ENCODE measurements at places on chromosomes 12 and 14.

- DNase-seq = peak; percentile 28
Measured at GRCh38 chr12:108666401-108666881, 32.7 kb upstream of the SELPLG start.

- no peak for DNase-seq
Measured at GRCh38 chr12:101441461-101442224, 33.5 kb upstream of the SPIC start.

GRCh38 chr14:61889914-61890351 is 127.7 kb downstream of the SNAPC1 start:
- no peak for DNase-seq

GRCh38 chr12:48187916-48188695 is 4.7 kb downstream of the CCDC184 start:
- no peak for DNase-seq

DNA sequence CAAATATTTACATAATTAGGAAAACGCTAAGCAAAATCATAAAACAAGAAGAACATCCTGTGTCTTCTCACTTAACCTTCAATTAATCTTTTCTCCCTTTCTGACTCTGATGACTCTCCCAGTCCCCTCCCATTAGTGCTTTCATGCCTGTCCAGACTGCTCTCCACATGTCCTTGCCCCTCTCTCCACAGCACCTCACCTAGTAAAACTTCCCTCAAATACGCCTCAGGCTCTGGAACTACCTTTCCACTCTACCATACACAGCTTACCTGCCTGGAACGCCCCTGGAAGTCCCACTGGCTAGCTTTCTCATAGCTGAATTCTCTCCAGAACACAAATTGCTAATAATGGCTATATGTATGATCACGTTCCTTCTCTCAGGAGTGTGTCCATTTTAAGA is 44.7 kb downstream of the SLC5A8 start:
- DNase-seq = no peak

GRCh38 chr12:3815094-3815766 is 58.0 kb downstream of the PARP11 start:
- no peak for DNase-seq

GRCh38 chr12:22684140-22685118 is 59.5 kb downstream of the ETNK1 start:
- no peak for DNase-seq

DNA sequence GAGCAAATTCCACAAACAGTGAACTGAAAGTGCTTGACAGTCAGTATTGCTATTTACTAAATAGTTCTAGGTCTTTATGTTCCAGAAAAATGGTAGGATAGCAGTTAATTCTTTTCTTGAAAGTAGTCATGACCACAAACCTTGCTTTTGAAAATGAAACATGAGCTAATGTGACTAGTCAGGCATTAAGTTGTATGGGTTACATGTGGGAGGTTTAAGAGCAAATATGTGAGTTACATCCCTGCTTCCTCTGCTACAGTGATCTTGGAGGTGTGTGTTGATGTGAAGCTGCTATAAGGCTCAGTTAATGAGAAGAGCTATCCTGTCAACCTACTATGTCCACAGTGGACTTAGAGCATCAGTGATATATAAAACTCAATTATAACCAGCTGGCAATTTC is 741.6 kb downstream of the FSCB start:
- no peak for DNase-seq

DNA sequence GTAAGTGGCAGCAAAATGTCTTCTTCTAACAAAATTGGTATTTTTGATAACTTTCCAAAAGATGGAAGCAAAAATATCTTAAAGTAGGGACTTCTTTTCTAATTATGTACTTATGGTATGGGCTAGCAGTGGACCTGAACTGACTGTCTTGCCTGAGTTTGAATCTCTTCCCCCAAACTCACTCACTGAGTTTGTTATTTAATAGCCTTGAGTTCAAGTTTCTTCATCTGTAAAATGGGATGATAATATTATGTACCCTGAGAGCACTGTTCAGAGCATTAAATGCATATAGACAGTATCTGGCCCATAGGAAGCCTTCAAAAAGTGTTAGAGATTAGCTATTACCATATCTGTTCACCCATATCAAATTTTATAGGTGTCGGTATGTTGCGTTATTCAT is 210.4 kb upstream of the NUDT4 start:
- DNase-seq = no peak

Data from WERI-Rb-1 (cell line).